ENCODE measurements at places on chromosomes 7 and 10.
A peak's percentile ranks its signal among the peaks of the same experiment; 100 is the strongest.

DNA sequence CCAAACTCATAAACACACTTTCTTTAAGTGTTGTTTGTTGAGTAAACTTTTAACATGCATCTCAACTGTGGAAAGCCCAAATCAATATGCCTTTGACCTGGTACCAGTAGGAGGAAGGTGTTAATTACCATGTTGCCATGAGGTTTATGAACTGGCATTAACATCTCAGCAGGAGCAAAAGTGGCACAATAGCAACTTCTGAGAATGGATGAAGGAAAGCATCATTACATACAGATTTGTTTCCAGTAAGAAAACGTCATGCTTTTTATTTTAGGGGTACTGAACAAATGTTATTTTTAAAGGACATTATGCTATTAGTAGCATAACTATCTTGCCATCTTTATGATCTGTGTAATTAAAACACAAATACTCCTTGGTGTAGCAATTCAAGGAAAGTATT lies 51.1 kb downstream of the ARMC3 start:
- no peak for DNase-seq

DNA sequence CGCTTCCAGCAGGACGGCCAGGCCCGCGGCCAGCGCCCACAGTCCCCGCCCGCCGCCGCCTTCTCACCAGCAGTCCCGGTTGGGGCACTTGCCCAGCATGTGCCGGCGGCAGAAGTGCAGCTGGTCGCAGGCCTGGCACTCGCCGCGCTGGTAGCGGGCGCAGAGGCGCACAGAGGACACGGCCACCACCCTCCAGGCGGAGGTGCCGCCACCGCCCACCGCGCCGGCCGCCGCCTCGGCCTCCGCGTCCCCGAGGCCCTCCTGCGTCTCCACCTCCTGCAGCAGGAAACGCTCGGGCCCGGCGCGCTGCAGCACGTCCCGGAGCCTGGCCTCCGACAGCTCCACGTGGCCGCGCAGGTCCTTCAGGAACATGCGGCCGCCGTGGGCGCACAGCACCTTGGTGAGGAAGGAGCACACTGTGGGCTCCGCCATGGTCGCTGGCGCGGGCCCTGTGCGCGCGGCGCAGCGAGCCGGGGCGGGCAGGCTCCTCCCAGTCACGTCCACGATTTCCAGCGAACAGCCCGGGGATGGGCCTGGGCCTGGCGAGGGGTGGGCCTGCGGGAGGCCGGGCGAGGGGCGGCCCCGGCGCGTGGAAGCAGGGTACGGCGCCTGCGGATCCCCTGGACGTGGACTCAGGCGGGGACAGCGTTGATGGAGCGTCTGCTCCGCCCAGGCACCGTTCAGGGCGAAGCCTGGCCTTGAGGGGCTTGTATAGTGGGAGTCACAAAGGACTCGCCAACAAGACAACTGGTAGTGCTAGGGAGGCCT lies at the start of gene ZC3HAV1L:
ZC3HAV1L (minus strand) TSS at position 457 of the 768 bp plus-strand sequence; CDS start at position 432, 25 bp downstream.
- DNase-seq = peak; percentile 65

- DNase-seq = peak; percentile 5
These were observed 98.4 kb upstream of the HABP2 start for GRCh38 chr10:113454341-113455061.

DNA sequence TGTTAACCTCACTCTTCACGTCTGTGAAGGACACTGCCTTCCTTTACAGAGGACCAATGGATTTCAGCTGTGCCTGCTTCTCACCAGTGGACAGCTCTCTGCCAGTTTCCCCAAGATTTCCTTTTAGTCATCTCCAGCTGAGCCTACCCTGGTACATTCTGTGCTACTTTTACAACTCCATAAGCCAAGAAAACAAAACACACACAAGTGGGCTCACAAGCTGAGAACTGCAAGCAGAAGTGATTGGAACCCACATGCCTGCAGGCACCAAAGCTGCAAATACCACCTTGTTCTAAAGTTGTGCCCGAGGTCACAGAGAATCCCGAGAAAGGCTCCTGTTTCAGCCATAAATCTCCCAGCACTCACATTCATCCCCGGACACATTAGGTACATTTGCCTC lies 636.8 kb downstream of the PHTF2 start:
- no peak for DNase-seq

DNA sequence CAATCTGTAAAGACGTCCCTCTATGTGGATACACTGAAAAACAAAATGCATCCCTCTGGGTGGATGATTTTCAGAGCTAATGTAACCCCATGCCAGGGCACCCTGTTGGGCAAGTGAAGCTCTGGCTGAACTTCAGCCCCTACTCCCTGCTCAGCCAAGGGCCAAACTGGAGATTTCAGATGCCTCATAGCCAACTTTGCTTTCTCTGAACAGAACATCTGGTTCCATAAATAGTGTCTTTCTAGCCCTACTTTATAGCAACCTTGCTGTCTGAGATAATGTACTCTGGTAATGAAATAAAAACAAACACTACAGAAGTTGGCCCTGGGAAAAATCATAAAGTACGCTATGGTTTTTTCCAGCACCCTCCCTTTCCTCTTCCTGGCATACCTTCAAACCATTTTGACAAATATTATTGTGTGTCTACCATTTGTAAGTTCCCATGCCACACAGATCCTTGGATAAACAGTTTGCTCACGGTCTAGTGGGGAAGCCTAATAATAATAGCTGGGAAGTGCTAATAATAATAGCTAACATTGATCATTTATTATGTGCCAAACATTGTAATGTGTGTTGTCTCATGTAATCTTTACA lies 3.4 kb downstream of the ENTPD1 start:
- no peak for DNase-seq

DNA sequence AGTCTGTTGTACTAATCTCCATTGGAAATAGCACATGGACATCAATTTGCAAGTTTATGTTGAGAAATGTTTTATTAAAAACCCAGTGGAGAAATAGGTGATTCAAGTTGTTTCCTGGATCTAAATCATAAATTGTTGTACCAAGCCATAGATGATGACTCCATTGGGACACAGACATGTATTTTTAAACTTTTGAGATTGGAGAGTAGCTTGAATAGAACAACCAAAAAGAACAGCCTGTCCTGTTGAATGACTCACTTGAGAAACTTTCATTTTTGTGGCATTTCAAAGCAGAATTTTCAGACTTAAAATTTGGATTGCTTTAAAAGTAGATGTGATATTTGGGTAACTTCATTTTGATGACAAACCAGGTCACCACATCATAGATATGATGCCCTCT lies 197.5 kb downstream of the GPAM start:
- DNase-seq = no peak

DNA sequence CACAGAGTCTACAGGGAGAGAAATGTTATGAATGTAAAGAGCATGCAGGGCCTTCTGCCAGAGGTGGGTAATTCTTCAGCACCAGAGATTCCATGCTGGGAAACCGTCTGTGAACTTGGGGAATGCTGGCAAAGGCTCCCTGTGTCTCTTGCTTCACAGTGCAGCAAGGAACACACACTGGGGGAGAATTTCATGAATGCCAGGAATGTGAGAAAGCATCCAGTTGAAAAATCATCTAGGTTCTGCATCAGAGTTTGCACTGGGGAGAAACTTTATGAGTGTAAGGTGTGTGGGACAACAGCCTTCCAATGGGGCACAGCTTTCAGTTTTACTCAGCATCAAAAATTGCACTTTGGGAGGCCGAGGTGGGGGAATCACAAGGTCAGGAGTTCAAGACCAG lies 224.3 kb upstream of the IGFBP3 start:
- DNase-seq = no peak

DNA sequence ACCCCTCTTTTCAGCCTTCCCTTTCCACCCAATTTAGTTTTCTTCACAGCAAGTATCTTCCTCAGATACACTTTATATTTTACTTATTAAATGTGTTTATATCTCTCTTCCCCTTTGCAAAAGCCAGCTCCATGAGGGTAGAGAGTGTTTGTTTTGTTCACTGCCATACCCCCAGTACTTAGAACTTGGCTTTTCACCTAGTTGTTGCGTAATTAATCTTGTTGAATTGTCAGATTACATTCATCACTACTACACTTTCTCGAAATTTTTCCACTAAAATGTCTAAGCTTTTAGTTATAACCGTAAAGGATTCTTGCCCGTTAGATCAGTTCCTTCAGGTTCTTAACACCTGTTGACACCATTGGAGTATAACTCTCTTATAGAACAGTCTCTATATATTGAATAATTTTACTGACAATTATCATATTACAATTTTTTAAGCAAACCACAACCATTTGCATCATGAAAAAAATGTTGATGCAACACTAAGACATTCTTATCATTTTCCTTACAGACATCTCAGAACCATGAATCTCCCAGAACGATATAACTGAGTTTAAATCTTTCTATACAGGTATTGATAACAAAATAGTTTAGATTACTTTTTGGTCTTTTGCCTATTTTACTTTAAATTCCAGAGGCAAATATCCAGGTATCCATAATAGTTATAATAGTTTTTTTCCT lies 29.9 kb downstream of the VWDE start:
- DNase-seq = no peak

- DNase-seq = no peak
These were observed 33.9 kb downstream of the PTTG1IP2 start for GRCh38 chr7:90503367-90503766.

DNA sequence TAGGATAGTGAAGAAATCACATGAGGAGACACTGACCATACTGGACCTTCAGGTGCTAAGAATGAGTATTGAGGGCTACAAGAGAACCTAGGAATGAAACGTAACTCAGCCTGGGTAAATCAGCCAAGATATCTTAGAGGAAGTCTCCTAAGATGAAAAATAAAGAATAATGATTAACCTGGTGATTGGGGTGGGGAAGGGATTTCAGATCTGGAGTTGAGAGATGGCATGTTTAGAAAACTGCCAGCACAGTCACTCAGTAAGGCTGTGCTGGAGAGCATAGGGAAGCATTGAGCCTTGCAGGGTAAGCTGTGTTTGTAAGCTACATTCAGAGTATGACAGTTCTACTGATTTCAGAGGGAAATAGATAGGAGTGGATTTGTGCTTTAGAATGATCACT lies 1.9 kb upstream of the MALRD1 start:
- no peak for DNase-seq

DNA sequence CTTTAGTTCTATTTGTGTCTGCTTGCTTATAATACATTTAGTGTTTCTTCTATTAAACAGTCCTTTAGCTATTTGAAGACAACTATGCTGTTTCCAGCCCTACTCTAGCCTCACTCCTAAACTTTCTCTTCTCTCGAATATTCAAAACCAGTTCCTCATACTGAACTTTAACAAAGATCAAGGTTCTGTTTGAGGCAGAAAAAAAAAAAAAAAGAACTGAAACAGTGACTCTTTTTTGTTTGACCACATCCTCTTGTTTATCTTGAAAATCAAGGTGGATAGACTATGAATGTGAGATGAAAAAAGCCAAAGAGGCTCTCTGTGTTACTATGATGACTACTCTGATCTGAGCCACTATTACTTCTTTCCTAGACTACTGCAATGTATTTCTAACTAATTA lies 154.3 kb downstream of the ZNF365 start:
- DNase-seq = no peak

GRCh38 chr10:2038036-2038435 lies 300.7 kb upstream of the ADARB2 start:
- no peak for DNase-seq

DNA sequence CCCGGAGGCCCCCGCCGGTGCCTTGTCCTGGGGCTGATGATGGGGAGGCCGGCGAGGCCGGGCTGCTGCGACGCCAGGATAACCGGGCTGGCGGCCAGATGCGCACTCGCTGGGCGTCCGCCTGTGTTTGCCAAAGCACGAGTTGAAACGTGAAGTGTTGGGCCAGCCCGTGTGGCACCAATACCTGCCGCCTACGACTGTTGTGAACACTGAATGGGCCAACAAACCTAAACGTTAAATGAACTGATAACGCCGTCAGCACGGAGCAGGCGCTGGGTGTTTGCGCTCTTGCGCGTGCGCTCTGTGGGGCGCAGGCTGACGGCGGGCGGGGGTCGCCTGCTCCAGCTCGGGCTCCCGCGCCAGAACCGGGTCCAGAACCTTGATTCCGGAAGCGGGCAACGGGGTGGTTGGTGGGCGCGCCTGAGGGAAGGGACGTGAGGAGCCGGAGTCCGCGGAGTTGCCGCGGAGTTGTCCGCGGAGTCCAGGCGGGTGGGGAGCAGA lies 658 bp downstream of the CYP2E1 start:
- no peak for DNase-seq

DNA sequence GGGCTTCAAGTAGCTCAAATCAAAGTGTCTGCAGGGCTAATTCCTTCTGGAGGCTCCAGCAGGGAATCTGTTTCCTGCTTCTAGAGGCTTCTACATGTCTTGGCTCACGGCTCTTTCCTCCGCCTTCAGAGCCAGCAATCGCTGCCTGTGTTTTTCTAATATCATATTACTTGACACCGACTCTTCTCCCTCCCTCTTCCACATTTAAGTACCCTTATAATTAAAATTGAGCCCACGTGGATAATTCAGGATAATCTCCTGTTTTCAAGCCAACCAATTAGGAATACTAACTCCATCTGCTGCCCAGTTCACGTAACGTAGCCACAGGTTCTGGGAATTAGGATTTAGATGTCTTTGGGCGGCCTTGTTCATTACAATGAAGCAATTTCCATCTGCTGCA lies 372.2 kb downstream of the DPP6 start:
- DNase-seq = no peak

All from stimulated activated CD4-positive, alpha-beta T cell treated with anti-CD3 and anti-CD28 coated beads, Interleukin-4, amount 100 ng/mL, for 1 hour (primary cell).